ENCODE measurements at places on chromosomes 7 and 10.

GRCh38 chr10:110363572-110364411, 59.1 kb upstream of the SMNDC1 start:
- no peak for DNase-seq

GRCh38 chr10:102153093-102153620, 968 bp downstream of the NOLC1 start:
- DNase-seq: no peak

- DNase-seq: no peak
Measured at GRCh38 chr7:14751461-14751860, 151.1 kb downstream of the DGKB start.

DNA sequence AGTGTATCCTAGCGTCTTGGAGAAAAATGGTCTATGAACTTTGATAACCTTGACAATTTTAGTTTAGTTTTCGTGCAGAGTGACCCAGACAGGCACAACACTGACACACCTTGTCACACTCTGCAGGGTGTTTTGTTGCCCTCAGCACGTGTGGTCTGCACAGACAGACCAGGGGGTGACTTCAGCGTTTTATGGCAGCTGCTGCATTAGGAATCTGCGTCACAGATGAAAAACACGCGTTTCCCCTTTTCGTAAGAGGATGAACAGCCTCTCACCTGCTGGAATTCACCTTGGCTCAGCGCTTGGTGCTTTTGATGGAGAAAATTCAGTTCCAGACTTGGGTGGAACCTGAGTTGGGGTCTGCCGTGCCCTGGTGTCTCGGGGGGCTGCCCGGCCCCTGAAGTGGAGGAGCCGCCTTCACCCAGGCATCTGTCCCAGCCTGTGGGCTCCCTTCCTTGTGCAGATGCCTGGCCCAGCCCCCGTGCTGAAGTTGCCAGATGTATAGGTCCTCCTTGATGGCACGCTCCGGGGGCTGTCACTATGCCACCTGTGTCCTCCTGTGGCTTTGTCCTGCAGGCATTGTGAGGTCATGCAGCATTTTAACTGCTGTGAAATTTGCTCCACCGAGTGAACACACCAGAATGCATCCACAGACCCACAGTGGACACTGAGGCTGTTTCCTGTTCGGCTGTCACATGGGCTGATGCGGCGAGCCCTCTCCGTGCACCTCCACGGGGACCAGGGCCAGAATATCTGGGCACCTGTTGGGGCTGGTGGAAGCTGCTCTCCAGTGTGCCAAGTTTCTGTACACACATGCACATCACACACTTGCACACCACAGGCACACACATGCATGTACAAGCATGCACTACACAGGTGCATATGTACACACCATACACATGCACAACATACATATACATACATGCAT, 18.3 kb downstream of the INPP5A start:
- no peak for DNase-seq

DNA sequence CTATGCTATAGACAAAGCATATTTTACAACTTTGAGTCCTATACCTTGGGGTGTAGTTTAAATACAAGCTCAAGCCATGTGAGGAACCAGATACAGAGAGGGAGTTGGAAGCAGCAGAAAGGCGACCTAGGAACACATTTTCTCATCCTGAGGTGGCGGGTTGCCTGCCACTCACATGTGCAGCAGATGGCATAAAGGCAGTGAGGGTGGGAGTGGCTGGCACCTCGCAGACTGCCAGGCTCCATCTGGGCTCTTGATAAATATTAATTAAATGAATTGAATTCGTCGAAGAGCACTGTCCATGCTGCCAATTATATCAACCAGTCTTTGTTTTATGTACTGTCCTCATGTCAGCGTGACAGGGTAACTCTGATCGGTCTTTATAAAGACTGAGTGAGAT, 79.0 kb upstream of the SEMA3C start:
- DNase-seq: no peak

- DNase-seq: no peak
Measured at GRCh38 chr10:32417911-32418547, 27.9 kb upstream of the CCDC7 start.

DNA sequence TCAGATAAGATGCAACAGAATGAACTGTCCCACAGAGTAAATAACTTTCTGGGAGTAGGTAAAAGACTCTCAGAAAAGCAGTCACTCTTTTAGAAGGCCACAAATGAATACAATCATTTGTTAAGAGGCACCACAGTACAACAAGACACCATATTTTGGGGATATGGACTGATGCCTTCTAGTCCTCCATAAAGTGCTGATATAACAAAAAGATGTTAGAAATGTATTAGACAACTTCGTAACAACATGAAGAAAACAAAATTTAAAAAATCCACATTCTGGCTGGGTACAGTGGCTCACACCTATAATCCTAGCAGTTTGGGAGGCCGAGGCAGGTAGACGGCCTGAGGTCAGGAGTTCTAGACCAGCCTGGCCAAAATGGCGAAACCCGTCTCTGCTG, 111.3 kb downstream of the HIPK2 start:
- no peak for DNase-seq

DNA sequence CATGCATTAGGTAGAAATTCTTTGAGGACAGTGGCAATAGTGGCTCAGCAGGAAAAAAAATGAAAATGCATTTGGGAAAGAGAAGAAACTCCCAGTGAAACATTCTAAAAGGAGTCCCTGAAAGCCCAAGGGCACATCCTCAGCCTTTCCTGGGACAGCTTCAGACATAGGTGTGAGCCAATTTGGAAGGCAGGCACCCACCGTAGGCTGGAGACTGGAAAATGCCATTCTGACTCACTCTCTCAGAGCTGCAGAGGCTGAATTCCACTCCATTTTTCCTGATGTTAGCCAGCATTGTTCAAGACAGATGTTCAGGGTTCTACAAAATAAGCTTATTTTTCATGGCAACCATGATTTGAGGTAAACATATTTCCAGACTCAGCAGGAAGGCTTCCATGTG, 379.0 kb upstream of the FZD8 start:
- no peak for DNase-seq
